Esophagus mucosa (tissue), 1 donor: ENCODE measurements at places on chromosomes 11 and 22. TPM values are rescaled to one million over a fixed set of nuclear protein-coding genes. Genes with fewer than 3 reads are reported as not detected.

GRCh38 chr11:71936825-71937224 lies 8.0 kb downstream of the RNF121 start:
- no peak for ATAC-seq

BACE1-AS gene
- total RNA-seq: 3.1 TPM

GLYATL2 gene
- 1.6 TPM for total RNA-seq

GRCh38 chr11:85530634-85531033 lies 96.5 kb downstream of the DLG2 start:
- no peak for ATAC-seq

DNA sequence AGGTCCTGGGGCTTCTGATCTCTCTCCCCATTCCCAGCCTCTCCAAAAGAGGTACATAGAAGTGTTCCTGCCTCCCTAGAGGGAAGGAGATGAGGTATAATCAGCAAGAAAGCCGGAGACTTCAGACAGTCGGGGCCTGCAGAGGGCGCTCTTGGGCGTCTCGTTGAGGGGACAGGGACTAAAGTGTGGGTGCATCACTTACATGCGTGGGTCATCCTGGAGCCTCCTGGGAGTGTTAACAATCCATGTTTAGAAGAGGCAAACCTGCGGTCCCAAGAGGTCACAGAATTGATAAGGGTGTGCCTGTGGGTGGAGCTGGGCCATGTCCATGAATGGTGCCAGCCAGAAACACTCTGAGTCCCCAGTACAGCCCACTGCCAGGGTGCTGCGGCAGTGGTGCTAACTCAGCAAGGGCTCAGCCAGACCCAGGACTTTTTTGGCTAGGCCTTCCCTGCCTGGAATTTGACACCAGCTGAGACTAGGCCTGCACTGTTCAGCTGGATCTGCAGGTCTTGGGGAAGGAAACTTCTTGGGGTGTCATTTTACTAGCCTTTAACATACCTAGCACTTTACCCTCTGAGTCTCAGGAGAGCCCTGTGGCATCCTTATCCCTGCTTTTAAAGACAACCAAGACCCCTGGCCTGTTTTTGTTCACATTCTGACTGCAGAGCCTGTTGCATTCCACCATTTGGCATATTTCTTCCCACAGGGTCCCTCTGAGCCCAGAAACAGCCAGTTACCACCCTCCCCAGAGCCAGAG lies 5.5 kb downstream of the YDJC start:
- ATAC-seq: no peak

DNA sequence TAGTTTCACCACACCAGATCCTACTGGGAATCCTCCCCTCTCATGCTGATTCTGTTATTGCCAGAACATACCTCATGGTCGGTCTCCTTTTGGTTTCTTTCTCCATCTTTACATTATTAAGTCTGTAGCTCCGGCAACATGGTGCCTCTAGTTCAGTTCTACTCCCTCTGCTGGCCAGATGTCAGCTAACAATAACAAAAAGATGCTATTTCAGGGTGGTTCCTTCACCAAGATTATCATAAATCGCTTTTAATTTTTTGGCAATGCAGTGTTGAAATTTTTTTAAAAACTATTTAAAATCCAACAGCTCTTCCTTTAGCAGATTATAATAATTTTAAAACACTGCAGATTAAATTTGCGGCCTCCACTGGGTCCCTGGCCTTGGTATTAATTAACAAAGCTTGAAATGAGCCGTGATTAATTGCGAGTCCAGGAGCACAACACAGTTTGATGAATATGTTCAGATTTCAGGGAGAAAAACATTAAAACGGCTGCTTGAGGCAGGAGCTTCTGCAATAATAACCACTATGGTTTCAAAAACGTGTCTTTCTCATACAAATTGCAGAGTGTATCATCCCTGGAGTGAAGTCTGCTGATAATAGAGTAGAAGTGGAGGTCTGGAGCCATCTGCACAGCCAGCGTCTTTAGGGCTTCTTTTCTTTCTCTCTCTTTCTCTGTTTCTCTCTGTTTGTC lies 492.9 kb upstream of the KIRREL3 start:
- no peak for ATAC-seq

PACS1 gene
- 41.7 TPM for total RNA-seq

DNA sequence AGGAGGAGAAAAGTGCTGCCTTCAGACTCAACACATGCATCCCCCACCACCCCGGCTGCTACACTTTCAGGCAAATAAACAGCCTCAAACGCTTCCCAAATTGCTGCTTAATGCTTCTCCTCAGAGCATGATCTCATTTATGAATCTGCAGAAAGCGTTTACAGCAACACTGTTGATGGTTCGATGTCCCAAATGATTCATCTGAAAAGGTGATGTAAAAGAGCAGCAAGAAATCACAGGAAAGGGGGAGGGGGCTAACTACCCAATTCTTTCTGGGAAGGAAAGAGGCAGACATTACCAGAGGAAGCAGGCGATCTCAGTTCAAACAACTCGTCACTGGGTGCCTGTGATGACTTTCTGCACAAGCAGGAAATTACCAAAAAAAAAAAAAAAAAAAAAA lies 119.6 kb downstream of the TENM4 start:
- ATAC-seq: no peak

DNA sequence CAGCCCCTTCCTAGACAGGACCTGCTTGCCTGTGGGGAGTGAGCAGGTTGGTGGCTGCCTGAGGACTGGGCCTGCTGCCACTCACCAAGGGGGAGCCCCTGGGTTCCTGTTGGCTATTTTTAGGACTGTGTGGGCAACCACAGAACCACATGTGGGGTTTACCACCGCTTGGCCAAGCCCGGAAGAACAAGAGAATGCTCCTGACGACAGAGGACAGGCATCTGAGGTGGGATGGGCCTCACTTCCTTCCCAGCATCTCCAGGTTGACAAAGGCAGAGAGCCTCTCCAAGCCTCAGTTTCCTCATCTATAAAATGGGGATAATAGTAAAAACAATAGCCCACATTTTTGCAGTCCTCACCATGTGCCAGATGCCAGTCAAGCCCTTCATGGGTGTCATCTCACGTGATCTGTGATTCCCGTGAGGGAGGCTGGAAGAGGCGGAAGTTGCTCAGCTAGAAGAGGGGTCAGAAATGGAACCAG lies 43.6 kb downstream of the LRRC32 start:
- ATAC-seq: no peak

DNA sequence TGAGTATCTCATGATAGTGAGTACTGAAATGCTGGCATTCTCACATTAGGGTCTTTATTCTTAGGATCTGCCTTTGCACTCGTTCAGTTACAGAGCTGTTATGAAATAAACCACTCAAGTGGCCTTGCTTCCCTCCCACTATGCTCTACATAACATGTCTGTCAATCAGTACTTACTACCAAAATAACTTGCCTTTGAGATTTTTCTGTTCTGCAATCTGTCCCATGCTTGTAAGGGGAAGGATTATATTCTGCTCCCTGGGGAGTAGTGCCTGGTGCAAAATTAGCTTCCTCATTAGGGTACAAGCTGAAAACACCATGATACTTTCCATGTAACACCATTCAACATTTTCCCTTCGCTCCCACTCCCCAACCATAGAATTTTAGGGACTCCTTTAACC lies 1.9 kb upstream of the GRAP2 start:
- peak; percentile 25 for ATAC-seq

DNA sequence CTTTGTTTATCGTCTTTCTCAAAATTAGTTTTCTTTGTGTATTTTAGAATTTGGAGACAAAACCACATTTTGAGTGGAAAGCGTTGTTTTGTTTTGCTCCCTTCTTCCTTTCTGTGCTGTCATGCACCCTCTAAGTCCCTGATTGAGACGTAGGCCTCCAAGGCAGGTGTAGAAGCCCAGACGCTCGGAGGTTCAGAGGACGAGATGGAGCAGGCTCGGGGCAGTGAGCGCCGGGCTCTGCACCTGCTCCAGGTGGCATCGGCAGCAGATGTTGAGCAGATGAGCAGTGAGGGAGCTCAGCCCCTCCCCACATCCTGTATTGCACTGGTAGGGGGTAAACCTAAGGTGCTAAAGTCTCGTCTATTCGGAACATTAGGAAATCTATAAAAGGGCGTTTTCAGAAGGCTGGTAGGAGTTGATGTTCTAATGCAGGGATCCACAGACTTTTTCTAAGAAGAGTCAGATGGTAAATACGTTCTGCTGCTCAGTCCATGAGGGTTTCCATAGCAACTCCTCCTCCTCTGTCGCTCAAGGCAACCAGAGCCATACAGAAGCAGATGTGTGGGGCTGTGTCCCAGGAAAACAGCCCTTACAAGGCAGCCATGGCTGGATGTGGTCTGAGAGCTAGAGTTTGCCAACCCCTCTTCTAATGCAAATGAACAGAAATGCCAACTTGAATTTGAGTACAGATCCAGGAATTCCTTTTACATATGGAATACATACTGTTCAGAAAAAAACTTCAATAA lies 724.2 kb downstream of the BRD1 start:
- ATAC-seq: no peak

GRCh38 chr11:108895579-108896480 lies 231.0 kb downstream of the DDX10 start:
- peak; percentile 86 for ATAC-seq

DNA sequence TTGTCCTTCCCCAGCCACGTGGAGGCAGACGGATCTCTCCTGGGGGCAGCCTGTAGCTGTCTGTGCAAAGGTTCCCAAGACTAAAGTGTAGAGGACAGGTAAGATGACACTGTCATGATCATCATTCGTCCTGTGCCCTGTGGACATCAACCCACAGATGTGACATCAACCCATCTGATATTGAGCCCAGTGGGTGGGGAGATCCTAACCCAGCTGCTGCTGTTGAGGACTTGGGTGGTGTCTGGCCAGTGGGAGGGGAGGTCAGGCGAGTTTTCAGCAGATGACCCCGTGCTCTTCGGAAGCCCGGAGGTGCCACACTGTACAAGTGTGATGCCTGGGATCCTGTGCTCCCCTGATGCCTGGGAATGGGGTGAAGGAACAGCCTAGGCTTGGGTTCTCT lies 1.2 kb upstream of the GAL start:
- ATAC-seq: no peak

- no peak for ATAC-seq
Observed at GRCh38 chr11:95505927-95506426, 275.0 kb upstream of the SESN3 start.
